ENCODE measurements at places on chromosomes 12 and 14.
A peak's percentile ranks its signal among the peaks of the same experiment; 100 is the strongest.

- DNase-seq, result no peak
These were observed 13.5 kb upstream of the DCP1B start for GRCh38 chr12:2017546-2018337.

DNA sequence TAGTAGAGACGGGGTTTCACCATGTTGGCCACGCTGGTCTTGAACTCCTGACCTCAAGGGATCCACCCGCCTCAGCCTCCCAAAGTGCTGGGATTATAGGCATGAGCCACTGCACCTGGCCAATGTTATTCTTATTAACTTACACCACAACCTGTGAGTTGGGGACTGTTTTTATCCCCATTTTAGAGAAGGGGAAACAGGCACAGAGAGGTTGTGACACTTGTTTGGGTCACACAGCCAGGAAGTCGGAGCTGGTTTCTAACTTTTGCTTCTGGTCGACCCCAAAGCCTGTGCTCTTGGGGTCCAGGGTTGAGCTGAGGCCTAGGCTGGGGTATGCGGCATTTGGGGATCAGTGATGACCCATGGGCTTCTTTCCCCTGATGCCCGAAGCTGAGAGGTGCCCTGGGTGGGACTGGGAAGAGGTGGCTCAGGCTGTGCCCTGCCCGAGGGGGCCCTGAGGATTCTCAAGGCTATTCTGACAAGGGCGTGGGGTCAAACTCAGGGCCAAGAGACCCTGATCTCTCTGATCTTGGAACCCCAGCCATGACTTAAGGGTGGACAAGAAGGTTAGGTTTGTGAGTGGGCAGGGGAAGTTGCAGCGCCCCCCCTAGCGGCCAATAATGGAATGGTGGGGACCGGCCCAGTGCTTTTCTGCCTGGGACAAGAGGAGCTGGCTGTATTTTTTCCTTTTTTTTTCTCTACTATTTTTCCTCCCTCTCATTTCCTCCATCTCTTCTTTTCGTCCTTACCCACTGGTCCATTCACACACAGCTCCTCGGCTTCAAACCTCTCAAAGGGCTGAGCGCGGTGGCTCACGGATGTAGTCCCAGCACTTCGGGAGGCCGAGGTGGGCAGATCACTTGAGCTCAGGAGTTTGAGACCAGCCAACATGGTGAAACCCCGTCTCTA is 3.0 kb downstream of the SDSL start:
- peak; percentile 26 for DNase-seq

DNA sequence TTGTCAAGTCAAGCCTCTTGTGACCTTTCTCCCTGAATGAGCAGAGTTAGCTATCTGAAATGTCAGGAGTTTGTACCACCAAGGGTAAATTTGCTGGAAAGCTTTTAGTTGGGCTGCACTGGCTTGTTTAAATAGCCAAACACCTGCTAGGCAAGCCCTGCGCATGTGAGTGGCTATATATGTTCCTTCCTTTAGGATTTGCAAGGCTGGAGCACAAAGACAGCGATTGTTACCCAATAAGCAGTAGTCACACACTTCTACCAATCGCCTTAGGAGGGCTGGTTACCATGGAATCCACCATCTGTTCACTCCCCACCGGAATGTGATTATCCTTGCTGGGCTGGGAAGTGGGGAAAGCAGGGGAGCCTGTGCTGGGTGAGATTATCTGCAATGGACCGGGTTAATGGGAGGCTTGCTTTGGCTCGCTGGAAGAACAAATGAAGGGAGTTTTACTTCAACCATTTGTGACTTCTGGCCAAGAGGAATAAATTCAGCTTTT is 102.5 kb downstream of the FGD4 start:
- DNase-seq, result no peak

DNA sequence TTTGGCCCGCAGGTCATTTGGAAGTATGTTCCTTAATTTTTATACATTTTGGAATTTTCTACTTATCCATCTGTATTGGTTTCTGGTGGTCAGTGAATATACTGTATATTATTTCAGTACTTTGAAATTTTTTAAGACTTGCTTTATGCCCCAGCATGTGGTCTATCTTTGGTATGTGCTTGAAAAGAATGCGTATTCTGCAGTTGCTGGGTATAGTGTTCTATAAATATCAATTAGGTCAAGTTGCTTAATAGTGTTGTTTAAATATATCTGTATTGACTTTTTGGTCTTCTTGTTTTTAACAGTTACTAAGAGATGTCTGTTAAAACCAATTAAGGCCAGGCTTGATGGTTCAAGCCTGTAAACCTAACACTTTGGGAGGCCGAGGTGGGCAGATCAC is 21.7 kb upstream of the SIX1 start:
- no peak for DNase-seq

DNA sequence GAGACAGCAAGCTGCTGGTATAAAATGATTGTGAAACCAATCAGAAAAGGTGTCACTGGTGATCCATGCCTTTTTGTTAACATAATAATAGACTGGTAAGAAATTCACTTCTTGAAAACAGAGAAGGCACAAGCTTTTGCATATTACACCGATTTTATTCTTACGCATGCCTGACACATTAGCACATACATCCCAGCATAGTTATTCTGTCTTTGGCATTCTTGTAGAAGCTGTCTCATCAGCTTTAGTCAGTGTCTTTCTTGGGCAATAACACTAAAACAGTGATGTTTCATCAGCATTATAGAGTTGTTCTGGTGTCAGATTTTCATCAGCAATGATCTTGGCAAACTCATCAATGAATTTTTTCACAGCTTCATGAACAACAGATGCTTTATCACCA is 283.4 kb upstream of the TMTC1 start:
- DNase-seq, result no peak

DNA sequence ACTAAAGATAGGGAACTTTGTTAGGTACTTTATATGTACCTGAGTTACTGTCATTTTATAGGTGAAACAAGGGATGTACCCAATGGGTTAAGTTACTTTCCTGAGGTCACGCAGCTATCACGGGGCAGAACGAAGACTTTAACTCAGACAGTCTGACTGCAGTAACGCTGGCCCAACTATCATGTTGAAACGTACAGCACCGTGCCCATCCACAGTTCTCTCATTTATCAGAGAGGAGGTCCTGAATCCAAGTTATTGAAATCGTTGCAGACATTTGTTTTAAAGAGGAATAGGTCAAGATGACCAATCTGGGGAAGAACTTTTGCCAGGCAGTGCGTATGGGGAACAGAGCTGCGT is 587 bp upstream of the C12orf75 start:
- no peak for DNase-seq

- no peak for DNase-seq
These were observed 5.5 kb upstream of the TC2N start for GRCh38 chr14:91872517-91873470.

GRCh38 chr14:76904740-76905569 is 78.7 kb downstream of the LRRC74A start:
- peak; percentile 43 for DNase-seq

GRCh38 chr14:71135496-71135895 is 228.2 kb downstream of the PCNX1 start:
- no peak for DNase-seq

GRCh38 chr14:57796556-57796955 is 69.3 kb downstream of the SLC35F4 start:
- no peak for DNase-seq

DNA sequence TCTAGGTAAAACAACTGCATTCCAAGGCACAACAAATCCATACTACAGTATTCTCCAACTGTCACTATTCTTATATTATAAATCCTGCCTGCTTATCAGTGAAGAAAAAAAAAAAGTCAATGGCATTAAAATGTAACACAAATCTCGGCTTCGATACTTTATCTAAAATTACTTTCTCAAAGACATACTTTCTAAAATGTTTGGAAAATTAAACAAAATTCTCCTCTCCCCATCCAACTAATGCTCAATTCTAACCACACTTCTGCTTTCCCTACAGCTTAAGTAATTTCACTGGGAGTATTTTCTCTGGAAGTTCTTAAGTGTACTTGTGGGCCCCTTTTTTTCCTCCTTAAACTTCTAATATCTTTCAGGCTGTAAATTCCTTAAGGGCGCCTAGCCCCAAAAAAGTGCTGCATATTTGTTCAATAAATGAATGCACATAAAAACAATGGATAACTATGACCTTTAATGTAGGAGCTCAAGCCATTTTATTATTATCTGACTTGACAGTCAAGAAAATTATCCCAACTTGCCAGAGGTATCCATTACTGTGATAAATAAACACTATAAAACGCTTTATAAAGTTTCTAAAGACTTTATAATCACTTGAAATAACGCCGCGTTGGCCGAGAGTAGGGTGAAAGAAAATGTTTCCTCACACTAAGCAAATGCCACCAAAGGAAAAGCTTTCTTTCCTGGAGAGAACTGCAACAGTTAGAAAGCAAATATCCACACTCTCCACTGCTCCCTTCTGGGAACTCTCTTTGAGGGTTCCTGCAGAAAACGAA is 977 bp downstream of the HEATR5A start:
- no peak for DNase-seq

Measured in T-helper 2 cell treated with Interferon-gamma antibody and Interleukin-4, amounts not matched to agents 5 μg/mL and 100 μg/mL, for 36 hours (primary cell).